ENCODE measurements at places on chromosomes 4 and X.

DNA sequence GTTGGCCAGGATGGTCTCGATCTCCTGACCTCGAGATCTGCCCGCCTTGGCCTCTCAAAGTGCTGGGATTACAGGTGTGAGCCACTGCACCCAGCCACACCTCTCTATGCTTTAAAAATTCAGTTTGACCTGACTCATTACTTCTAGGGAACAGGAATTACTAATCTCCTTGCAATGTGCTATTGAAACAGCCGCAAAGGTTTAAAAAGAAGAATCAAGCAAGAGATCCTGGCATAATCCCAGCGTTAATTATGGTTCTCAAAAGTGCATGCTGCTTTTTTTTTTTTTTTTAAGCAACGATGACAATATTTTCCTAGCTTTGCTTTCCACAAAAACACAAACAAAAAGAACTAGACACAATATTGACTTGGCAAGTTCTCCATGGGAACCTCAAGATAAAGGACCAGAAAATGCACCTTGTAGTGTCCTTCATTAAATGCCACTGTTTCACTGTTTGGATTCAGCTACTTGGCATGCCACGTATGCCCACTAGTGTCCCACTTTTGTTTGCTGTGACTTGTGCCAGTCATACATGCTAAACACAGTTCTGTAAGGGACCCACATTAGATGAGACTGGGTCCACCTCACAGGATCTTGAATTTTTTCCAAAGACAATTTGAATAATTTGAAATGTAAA is 112.6 kb upstream of the PPARGC1A start:
- DNase-seq: no peak

- no peak for DNase-seq
Measured at GRCh38 chr4:26319949-26320537, 771 bp upstream of the RBPJ start.

- DNase-seq: no peak
Measured at GRCh38 chr4:101807351-101807750, 16.8 kb downstream of the BANK1 start.

- no peak for DNase-seq
Measured at GRCh38 chr4:84238247-84239090, 260.6 kb downstream of the NKX6-1 start.

DNA sequence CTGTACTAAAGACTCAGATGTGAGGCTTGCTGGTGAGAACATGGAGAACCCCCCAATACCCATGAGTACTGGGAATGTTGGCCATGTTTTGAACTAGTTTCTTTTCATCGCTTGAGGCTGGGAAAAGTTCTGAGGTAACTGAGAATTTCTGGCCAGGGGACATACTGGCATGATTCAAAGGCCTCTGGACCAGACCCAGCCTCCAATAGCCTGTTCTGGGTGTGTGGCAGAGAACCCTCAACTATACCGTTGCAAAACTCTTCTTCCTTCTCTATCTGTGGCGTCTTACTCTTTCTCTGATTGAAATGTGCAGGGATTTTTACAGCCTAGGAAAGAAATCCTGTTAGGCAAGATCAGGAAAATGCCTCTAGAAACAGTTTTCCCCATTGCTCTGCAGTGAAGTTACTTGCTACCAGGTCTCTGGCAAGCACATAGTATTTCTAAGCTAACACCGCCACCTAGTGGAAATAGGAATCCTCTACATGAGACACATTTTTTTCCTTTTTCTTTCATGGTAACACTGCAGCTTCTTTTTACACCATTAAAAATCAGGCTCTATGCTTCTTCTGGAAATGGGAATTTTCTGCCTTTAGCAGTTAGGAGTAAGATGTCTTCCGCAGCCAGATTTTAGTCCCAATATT is 170.7 kb upstream of the ZCCHC13 start:
- no peak for DNase-seq

- DNase-seq: no peak
Measured at GRCh38 chrX:67328476-67328875, 215.3 kb upstream of the AR start.

Data from activated T-helper 1 cell treated with anti-CD3 and anti-CD28 coated beads, Interleukin-12 subunit alpha, Interleukin-12 subunit beta, Interleukin-2, Interleukin-4 antibody, amounts not matched to agents 30 ng/mL and 10 ng/mL and 1 ng/mL, durations not matched to agents 14 hours and 24 hours and 36 hours (primary cell).